CD4-positive, alpha-beta T cell treated with Interleukin-10 for 1 hour (primary cell): ENCODE measurements at places on chromosomes 7 and 10.

- DNase-seq, result no peak
Observed at GRCh38 chr10:86953747-86954680, 3.4 kb downstream of the MMRN2 start.

DNA sequence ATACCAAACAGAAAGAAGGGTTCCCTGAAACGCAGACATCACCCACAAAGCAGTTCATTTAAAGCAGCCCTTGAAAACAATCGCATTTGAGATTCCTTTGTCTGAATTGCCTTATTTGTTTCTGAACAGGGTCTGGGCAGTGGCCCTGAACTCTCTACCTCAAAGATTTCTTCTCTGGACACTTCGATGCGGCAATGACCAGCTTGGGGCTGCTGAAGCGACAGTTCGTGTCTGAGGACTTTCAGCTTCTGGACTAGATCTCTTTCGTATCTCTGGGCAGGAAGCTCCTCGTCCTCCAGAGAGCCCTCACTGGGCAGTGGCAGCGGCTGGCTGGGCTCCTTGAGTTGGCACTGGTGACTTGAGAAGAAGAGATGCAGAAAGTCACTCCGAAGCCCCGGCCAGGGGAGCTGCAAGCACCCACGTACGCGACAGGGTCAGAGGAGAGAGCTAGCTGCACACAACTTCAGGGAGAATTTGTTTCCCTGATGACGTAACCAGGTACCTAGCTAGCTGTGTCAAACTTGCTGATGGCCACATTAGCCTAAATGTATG is 96.3 kb downstream of the SMURF1 start:
- no peak for DNase-seq

GRCh38 chr10:107741971-107742370 is 577.5 kb upstream of the SORCS1 start:
- no peak for DNase-seq

- no peak for DNase-seq
Observed at GRCh38 chr7:4049202-4049601, 632.9 kb upstream of the FOXK1 start.

GRCh38 chr7:41333511-41333910 is 369.4 kb downstream of the INHBA start:
- no peak for DNase-seq

DNA sequence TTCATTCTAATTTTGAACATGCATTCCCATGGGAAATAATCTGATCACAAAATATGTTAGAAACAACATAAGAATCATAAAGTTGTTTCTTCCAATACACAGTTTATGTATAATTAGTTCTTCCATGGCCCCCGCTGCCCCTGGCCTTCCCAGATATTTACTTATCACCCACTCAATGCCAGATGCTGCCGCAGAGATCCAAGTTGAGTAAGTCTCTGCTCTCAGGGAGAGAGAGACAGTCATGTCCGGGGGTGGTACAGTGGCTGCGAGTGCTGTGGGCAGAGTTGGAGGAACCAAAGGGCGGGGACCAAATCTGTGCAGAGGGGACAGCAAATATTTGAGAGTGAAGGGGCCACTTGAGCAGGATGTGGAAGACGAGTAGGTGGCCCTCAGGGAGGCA is 37.1 kb downstream of the COL26A1 start:
- DNase-seq, result no peak

GRCh38 chr10:104581884-104582601 is 59.0 kb upstream of the SORCS3 start:
- no peak for DNase-seq

GRCh38 chr7:75979759-75980429 is 14.5 kb downstream of the TMEM120A start:
- DNase-seq, result no peak

DNA sequence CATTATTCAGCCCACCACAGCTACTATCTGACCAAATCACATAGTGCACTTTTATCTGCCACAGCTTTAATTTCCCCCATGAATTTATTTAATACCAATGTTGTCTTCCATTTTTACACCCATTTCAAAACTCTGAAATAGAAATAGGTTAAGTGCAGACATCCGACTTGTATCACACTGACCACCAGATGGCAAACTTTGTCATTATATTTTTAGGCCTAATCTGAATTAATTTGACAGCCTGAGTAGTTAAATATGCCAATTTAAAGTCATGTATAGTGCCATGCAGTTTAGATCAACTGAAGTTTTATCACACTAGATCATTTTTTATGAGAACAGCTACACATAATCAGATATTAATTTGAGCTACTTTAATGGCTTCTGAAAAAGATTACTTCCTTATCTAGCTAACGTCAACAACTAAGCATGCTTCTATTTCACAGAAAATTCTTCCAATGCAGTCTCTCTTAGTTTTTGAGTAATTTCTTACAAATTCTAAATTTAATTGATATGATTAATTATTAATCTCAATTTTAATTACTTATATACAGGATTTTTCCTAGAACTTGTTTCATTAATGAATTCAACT is 566.4 kb downstream of the GFRA1 start:
- no peak for DNase-seq

- DNase-seq, result no peak
Observed at GRCh38 chr7:78563191-78563590, 764.6 kb downstream of the PHTF2 start.

GRCh38 chr10:86757113-86757972 is 924 bp downstream of the BMPR1A start:
- peak; percentile 6 for DNase-seq

- DNase-seq, result no peak
Observed at GRCh38 chr7:154919344-154920225, 83.3 kb downstream of the PAXIP1 start.

- no peak for DNase-seq
Observed at GRCh38 chr7:135811506-135811905, 62.9 kb upstream of the FAM180A start.

DNA sequence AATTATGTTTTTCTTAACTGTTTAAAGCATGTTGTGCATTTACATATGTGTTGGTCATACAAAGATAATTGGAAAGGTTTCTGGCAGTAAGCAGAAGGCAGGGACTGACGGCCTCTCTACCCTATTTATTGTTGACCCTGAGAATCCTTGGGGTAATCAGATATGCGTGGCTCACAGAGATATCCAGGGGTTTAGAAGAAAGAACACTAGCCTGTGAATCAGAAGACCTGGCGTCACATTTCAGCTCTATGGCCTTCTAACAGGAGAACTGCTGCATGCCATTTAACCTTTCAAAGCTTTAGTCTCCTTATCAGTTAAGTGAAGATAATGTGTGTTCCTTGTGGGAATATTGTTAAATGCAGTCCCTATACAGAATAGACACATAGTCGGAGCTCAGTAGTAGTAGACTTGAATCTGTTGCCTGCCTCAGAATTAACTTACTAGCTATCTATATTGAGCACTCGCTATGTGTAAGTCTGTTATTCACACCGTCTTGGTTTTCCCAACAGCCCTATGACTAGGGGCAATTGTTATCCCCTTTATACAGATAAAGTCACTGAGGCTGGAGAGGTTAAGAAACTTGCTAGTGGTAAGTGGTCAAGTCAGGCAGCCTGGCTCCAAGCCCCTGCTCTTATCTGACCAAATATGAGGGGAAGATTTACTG is 129.6 kb upstream of the ANKRD1 start:
- no peak for DNase-seq
